ENCODE measurements at places on chromosomes 6 and 20.

DNA sequence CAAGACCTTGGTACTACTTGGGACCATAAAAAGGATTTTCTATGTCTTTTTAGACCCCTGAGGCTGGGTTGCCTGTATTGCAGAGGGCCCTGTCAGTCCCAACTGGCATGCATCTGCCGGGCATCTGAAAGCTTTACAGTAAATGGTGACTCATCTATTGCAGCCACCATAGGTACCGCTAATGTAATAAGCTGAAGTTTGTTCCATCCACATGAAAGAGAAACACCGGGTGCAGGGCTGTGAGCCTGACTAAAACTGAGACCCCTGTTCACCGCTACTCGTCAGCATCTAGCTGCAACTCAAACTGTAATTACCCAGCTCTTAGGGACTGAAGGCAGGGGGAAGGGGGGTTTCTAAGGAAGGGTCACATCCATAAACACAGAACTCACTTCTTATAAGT is 49.5 kb downstream of the TRERF1 start:
- no peak for DNase-seq

DNA sequence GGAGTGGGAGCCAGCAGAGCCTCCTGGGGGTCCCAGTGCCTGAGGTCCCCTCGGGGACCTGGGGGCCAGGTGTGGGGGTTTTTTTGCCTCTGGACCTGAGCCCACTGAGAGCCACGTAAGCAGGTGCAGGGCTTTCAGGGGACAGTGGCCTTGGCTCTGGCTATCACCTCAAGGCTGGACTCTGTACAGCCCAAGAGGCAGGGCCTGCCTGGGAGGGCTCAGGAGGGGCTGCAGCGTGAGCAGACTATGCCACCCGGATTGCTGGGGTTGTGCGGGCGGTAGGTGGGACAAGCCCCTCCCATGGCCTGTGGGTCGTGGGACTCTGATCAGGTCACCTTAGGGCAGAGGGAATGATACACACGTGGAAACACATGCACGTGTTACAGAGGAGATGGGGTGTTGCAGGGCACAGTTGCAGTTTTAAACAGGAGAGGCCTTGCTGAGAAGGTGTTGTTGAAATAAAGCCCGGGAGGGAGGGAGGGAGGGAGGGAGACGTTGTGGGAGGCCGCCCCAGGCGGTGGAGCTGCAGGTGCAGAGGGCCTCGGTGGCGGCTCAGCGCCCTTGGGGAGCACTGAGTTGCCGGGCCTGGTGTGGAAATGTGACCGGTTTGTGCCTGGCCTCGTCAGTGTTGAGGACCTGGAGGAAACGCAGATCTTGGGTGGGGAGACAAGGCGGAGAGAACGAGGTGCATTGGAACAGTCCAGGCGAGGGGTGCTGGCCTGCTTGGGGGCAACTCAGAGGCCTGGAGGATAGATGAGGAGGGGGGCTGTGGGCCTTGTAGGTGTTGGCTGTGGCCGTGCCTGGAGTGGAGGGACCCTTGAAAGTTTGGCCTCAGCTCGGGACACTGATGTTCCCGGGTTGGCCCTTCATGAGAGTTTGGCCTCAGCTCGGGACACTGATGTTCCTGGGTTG is 2.3 kb downstream of the TCEA2 start:
- DNase-seq: no peak

DNA sequence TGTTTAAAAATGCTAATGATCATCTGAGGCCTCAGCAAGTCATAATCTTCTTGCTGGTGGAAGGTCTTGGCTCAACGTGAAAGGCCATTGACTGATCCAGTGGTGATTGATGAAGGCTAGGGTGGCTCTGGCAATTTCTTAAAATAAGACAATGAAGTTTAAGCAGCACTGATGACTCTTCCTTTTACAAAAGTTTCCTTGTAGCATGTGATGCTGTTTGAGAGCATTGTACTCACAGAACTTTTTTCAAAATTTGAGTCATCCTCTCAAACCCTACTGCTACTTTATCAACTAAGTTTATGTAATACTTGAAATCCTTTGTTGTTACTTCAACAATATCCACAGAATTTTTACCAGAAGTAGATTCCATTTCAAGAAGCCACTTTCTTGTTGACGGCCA is 382.3 kb downstream of the ESR1 start:
- DNase-seq: no peak

- no peak for DNase-seq
Observed at GRCh38 chr20:44598423-44599305, 16.3 kb downstream of the PKIG start.

DNA sequence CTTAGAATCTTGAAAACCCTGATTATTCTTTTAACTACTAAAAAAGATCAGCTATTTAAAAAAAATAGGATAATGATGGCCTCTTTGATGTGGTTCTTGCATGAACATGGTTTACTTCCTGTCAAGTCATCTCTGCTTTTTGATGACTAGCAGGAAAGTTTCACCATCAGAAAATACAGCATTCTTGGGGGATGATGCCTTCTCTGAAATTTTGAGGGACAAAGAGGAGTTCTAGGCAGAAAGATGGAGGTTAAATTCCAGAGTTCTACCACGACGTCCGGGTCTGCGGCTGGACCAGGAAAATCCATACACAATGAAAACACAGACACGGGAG is 130.4 kb downstream of the OLIG3 start:
- DNase-seq: no peak

DNA sequence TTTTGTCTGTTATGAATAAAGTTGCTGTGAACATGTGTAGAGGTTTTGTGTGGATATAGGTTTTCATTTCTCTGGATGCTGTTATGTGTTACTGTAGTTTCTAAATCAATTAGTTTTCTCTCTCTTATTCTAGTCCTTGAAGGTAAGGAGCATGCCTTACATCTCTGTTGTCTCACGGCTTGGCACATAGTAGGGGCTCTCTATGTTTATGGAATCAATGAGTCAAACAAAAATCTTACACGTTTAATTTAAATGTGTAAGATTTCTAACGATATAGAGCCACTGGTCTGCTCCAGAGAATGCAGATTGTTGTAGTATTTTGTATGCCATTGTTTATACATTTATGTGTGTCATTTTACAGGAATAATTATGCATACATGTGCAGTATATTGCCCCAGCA is 15.3 kb upstream of the DHX35 start:
- no peak for DNase-seq

- no peak for DNase-seq
Observed at GRCh38 chr20:31595654-31596411, 9.3 kb upstream of the ID1 start.

GRCh38 chr6:37007340-37008043 is 2.0 kb downstream of the FGD2 start:
- no peak for DNase-seq

DNA sequence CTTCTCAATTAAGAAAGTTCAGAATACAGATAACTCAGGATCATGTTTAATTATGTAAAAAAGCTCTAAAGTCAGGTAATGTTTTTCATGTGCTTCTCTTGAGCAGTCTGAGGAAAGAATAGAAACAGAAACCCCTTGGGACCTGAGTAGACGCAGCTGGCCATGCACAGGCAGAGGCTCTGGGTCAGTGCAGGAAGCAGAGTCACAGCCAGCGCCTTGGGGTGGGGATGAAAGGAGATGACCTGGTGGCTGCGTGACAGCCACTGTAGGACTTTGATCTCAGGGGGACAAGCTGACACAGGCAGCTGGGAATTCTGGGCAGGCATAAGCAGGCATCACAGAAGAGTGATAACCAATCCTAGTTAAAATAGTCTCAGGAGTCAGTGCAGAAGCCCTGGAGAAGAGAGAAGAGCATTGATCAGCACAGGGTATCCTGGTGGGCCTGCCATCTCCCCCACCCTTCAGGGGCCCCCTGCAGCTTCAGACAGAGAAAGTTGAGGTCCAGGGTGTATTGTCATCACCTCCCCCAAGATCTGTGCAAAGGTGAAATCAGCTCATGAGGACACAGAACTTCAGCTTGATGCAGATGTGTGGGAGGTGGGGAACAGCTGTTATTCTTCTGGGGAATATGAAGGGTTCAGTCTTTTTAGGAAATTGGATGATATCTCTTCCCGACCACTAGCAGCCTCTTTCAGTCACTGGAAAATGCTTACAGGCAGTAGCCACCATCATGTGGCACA is 6.4 kb downstream of the HLA-DQB1 start:
- DNase-seq: no peak

Data from left renal cortex interstitium (tissue), 4 donors.